ENCODE measurements at places on chromosomes 16 and 17.

GRCh38 chr16:14667347-14668266 lies 26.5 kb downstream of the PLA2G10 start:
- DNase-seq = no peak

DNA sequence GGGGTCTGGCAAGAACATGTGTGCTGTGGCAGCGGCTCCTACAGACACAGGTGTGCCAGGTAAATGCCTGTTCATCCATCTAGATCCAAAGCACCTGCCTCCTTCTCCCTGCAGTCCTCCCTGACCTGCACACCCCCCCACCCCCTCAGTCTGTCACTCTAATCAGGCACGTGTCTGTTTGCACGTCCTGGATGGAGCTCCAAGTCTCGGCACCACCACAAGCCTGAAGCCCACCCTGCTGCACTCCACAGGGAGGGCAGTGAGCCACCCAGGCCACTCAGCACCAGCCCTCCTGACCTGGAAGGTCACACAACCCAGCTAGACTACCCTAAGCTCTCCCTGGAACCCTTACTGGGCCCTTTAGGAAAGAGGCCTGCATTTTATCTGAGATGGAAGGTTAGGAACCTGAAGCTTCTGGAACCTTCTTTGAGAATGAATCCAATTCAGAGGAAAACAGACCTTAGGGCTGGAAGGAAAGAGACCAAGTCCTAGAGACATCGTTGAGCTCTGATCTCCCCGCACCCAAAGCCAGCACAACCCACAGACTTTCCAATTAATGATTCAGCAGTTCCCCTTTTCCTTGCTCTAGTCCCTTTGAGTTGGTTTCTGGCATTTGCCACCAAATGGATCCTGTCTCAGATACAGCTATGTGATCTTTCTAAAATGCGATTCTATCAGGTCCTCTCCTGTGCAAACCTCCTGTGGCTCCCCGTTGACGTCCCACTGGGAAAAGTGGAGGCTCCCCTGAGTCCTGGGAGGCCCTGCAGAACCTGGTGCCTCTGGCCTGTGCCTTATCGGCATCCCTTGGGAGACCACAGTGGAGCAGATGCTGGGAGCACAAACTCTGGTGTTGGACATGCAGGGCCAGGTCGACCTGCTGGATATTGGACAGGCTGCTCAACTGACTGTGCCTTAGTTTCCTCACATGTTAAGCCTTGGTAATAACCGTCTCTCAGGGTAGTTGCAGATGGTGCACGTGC lies 67.9 kb downstream of the PRMT7 start:
- no peak for DNase-seq

DNA sequence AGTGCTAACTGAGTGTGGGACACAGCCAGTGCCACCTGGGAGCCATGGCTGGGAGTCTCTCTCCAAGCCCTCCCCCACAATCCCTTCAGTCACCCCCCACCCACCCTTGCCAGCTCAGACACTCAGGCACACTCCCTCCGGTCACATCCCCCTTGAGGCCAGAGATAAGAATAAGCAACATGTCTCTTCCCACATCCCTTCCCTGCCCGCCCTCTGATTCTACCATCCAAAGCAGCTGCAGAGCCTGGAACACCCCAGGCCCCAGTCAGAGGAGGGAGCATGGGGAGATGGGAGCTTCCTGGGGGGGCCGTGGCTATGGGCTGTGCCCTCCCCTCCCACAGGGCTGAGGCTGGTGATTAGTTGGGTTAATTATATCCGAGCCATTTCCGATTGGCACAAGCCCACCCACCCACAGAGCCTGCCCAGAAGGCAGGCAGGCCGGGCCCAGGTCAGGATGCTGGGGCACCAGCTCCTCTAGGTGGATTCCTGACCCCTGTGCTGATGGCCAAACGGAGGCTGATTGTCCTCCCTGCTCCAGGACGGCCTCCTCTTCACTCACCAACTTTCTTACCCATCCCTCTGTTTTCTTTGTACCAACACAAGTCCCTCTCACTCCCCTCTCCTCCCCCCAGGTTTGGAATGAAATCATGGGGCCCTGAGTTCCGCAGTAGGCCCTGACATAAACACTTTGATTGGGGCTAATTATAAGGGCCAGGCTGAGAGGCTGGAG lies 28.6 kb upstream of the MEIOC start:
- DNase-seq = no peak

DNA sequence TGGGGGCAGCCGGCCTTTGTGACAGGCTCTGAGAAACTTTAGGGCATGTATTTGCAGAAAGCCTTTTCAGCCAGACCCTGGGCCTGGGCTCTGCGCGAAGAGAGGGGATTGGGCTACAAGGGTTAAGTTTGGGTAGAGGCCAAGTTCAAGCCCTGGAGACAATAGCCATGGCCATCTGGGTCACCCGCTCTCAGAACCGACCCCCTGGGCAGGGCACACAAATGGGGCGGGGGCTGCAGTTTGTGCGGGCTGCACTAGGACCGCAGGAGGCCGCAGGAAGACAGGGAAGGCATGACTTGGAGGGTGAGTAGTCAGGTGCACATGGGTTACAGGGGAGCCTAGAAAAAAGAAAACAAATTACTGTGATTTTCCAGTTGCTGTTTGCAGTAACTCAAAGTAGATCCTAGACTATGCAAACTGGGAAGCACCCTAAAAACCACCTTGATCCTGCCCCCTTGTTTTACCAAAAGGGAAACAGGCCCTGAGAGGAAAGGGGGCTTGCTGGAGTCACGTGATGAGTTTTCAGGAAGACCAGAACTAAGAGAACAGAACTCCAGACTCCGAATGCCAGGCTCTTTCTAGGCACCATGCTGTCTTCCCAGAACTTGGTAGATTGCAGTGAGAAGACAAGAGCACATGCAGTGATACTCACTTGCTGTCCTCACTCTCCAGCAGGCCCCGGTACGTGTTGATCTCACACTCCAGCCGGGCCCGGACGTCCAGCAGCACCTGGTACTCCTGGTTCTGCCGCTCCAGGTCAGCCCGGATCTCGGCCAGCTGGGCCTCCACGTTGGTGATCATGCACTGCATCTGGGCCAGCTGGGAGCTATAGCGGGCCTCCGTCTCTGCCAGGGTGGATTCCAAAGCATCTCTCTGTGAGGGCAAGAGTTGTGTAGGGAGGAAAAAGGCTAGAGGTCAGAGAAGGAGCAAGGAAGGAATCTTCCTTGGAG lies 3.8 kb downstream of the KRT35 start:
- no peak for DNase-seq

DNA sequence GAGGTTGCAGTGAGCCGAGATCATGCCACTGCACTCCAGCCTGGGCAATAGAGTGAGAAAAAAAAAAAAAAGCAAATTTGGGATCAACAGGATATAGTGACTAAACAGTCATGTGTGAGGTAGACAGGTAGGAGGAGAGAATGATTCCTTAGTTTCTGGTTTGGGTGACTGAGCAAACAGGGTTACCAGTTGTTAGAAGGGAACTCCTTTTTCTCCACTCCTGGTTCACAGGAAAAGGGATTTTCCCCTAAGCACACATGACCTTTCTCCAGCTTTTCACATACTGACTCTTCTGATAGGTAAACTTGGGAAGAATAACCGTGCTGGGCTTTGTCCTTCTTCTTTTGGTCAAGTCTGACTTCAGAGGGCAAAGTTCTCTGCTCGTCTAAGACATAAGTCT lies 17.3 kb upstream of the WSCD1 start:
- DNase-seq = no peak

DNA sequence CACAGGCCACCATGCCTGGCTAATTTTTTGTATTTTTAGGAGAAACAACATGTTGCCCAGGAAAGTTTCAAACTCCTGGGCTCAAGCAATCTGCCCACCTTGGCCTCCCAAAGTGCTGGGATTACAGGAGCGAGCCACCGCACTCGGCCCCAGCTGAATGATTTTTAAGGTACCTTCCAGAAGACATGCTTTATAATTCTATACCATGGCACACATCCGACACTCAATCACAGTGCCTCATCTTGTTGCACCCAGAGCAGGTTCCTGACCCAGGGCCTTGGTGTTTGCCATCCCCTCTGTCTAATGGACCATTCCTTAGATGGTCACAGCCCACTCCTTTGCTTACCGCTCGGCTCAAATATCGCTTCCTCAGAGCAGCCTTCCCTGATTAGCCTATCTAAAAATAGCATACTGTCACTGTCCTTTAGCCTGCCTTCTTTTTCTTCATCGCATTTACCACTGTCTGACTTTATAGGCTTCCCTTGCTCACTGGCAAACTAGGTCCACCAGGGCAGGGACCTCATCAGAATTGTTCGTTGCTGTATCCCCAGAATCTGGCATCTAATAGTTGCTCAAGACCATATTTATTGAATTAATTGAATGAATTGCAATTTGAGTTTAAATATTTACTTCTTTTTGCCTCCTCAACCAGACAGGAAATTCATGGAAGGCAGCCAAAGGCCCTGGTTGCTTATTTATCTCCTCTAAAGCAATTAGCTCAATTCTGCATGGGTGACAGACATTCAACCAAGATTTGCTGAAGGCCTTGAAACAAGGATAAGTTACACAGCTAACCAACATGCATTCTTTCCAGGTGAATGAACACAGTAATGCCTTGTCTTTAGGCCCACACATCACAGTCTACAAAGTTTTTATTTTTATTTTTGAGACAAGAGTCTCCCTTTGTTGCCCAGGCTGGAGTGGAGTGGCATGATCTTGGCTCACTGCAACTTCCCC lies 6.3 kb upstream of the TENT4B start:
- DNase-seq = no peak

DNA sequence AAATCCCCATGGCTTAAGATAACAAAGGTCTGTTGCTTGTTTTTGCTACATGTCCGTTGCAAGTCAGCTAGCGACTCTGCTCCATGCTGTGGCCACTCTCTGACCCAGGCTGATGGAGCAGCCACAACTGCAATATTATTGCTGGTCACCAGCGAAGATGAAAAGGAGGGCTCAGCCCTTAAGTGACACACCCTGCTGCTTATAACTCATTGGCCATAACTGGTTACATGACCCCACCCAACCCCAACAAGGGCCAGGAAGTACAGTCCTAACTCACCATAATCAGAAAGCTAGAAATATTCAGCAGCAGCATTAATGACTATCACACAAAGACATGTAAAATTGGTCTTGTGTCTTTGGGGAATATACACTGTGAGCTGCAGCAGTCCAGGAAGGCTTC lies 224.3 kb downstream of the SOX9 start:
- DNase-seq = no peak

- no peak for DNase-seq
These were observed 171.5 kb upstream of the MAF start for GRCh38 chr16:79772048-79772447.

GRCh38 chr16:24854607-24855171 lies 8.9 kb downstream of the SLC5A11 start:
- peak; percentile 62 for DNase-seq

DNA sequence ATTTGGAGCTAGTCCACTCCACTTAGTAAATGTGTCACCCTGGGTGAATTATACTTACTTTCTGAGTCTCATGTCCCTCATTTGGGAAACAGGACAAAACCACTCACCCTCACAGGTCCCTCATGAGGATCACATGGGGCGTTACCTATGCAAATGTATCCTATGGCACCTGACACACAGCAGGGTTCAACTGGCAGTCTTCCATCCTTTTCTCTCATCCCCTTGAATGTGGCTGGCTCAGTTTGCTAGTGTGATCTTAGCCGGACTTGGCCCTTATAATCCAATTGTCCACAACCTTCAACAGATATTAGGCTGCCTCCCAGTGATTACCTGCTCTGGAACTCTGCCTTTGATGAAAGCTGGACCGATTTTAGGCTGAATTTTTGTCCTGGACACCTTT lies 308.8 kb downstream of the MAP2K6 start:
- DNase-seq = no peak

GRCh38 chr17:219696-220095 lies 38.2 kb upstream of the DOC2B start:
- no peak for DNase-seq

- no peak for DNase-seq
These were observed at the start of gene ZFHX3 for GRCh38 chr16:73047536-73048291. TSS of gene ZFHX3 (minus strand) at chr16:73048128. CDS start at chr16:72960145, 87,983 bp downstream.

GRCh38 chr17:78925234-78925633 lies at the start of gene TIMP2:
TSS of gene TIMP2 (minus strand) at chr17:78925387. CDS start at chr17:78925088, 299 bp downstream.
- DNase-seq = peak; percentile 75

DNA sequence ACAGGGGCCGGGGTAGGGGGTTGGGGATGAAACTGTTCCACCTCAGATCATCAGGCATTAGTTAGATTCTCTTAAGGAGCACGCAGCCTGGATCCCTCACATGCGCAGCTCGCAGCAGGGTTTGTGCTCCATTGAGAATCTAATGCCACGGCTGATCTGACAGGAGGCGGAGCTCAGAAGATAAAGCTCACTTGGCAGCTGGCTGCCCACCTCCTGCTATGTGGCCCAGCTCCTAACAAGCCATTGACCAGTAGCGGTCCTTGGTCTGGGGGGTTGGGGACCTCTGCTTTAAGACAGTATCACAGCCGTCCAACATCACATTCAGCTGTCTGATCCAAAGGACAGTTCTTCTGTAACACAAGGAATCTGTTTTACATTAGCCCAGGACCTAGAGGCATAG lies 62.5 kb downstream of the SLC39A11 start:
- DNase-seq = no peak

DNA sequence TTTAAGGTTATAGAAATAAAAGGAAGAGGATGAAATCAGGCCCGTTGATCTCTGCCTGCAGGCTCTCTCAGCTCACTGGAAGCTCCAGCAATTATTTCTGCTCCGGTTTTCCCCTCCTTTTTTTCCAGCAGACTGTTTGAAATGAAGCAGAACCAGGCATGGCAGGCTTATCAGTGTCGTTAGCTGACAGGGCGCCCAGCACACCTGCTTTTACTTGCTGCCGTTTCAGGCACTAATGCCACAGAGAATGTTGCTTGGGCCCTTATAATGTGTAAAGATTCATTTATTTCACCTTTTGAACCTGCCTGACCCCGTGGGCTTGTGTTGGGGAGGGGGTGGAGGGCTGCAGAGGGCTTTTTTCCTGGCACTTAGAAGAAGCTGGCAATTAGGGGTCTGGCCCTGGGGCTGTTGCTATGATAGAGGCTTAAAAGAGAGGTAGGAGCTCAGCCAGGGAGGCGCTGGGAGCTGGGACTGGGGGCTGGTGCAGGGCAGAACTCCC lies 108.1 kb downstream of the IRX3 start:
- peak; percentile 34 for DNase-seq
